NCI-H1105 treated with DMSO at 0.1 percent for 48 hours (cell line): ENCODE measurements at places on chromosomes 16 and 17.

- DNase-seq, result no peak
These were observed 78.8 kb upstream of the CBX4 start for GRCh38 chr17:79917902-79918484.

DNA sequence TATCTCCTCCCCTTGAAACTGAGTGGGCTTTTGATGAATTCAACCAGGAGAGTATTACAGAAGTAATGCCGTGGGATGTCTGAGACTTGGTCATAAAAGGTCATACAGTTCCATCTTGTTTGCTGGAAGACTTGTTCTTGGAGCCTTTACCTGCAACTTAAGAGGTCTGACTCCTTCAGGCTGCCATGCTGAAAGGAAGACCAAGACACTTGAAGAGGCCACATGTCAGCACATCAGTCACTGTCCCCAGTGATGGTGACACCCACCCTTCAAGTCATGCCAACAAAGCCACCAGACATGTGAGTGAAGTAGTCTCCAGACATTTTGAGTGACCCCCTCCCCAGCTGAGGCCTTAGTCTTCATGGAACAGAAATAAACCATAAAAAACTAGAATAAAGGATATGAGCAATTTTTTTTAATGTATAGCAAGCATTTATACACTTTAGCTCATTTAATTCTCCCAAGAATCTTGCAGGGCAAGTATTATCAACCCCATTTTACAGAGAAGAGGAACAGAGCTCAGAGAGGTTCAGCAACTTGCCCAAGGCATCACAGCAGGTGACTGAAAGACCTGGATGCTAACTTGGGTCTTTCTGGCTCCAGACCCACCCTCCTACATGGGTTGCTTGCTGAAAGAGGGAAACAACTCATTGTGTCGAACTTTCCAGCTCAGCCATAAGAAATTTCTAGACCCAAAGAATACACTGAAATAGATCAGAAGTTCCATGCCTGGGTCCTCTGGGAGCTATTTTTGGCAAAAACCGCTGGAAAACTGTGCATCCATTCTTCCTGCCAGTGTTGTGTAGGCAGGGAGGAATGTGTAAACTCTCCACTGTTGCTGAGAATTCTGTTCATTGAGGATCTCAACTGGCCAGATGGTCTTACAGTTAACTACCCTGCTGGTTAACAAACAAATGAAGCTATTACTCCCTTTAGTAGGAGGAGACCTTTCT lies 38.1 kb downstream of the SOCS1 start:
- no peak for DNase-seq

- DNase-seq, result peak; percentile 29
These were observed 6.9 kb downstream of the SALL1 start for GRCh38 chr16:51144203-51144602.

DNA sequence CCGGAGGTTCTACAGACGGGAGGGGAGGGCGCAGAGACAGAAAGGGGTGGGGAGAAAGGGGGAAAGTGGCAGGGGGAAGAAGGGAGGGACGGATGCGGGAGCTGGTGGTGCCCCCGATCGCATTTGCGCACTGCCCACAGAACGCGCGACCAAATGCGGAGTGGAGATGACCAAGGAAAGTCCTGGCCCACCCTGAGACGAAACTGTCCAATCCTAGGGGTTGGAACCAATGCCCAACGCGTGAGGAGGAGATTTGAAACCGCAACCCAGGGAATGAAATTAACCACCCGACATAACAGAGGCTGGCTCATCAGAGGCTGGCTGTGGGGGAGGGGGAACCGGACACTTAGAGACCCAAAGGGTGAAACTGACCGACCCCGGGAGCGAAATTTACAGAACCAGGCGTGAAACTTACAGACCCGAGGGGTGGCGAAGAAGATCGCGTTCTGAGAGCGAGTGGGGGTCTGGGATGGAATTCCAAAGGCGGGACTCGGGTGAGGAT lies 1.4 kb downstream of the HES7 start:
- DNase-seq, result no peak

DNA sequence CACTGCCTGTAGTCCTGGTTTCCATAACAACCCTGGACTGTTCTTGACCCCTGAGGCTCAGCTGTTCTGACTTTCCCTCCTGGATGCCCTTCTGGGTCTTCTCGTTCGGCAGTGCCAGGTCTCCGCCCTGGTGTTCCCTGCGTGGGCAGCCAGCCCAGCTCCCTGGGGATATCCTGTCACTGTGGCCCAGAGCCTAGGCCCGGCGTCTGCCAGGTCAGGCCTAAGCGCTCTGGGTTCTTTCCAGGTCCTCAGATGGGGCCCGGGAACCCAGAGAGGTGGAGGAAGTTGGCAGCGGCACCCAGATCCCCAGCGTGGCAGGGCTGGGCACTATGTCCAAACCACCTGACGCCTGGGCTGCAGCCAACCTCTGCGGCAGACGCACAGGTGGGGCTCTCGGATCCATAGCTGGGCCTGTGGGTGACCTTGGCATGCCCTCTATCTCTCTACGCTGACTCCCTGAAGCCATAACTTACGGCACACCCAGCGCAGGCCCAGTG lies 12.5 kb upstream of the ATP2A3 start:
- DNase-seq, result no peak

DNA sequence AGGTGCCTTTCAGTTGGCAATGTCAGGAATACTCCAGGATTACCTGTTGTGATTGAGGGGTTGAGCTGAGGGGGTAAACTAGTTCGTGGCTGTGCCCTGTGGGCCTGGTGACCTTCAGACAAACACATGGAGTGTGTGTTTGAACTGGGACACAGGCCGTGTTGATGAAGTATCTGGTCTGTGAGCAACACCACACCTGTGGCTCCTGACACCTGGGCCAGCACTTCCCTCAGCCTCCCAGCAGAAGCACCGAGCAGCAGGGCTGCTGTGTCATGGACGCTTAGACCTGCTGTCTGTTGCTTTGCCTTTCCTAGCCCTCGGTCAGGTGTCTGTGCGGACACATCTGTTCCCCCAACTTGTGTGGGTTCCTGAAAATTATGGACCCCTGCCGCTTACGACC lies 82.9 kb downstream of the KSR1 start:
- no peak for DNase-seq

GRCh38 chr16:2150418-2151187 lies 2.2 kb downstream of the RAB26 start:
- DNase-seq, result no peak

- DNase-seq, result peak; percentile 1
These were observed 3.7 kb downstream of the TMC8 start for GRCh38 chr17:78133971-78134898.

DNA sequence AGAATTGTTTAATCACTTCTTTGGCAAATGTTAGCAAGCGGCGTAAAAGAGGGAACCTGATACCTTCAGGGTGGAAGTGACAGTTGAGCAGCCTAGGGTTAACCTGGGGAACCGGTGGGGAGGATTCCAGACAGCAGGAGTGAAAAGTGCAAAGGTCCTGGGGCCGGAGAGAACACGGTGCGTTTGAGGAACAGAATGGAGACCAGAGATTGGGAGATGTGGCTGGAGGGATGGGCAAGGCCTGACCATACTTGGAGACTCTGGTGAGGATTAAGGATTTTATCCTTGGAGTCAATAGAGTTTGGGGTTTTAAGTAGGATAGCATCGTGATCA lies 2.3 kb upstream of the ZNF500 start:
- no peak for DNase-seq

GRCh38 chr16:57997176-57997527 lies 3.3 kb downstream of the ZNF319 start:
- no peak for DNase-seq

- DNase-seq, result peak; percentile 5
These were observed 114.8 kb upstream of the NOL11 start for GRCh38 chr17:67602974-67603373.

- DNase-seq, result peak; percentile 46
These were observed 664 bp downstream of the HBQ1 start for GRCh38 chr16:180681-181564.

GRCh38 chr17:51270636-51271035 lies 10.3 kb downstream of the UTP18 start:
- DNase-seq, result no peak

DNA sequence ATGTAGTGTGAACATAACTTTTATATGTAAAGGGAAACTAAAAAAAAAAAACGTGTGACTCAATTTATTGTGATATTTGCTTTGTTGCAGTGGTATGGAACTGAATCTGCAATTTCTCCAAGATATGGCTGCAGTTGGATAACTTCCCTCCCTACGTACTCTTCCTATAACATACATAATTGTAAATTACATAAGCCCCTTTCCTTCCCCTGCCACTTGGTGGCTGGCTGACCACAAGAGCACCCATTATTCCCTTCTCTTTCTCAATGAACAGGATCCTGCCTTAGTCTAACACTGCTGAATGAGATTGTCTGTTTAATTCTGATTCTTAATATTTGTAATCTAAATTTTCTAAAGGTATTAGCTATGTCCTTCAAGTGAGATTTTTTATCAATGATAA lies 27.8 kb downstream of the CCL4 start:
- no peak for DNase-seq

- peak; percentile 40 for DNase-seq
These were observed 157.1 kb downstream of the RGS9 start for GRCh38 chr17:65294181-65294719.

DNA sequence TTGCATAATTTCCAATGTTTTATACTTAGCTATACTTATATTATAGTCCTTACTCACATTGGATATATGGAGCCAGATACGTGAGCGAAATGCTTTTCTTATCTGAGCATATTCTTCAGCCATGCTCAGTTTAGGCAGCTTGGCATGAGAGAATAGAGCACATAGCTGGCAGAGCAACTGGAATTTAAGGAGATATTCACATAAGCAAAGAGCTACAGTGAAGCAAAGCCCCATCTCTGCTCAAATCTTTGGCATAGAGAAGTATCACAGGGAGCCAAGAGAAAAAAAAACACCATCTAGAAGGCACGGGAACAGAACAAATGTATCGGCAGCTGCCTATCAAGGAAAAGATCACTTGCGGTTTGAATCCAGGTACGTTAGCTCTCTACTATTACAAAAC lies 734.2 kb upstream of the KIF2B start:
- no peak for DNase-seq
